ENCODE measurements at places on chromosomes 16 and 17. TPM values are rescaled to one million over a fixed set of nuclear protein-coding genes. Genes with fewer than 3 reads are reported as not detected.

GRCh38 chr17:6069539-6070429, at the start of gene WSCD1:
TSS of gene WSCD1 (plus strand) at chr17:6070379. CDS start at chr17:6080659, 10,280 bp downstream.
- H3K27me3 ChIP-seq, result peaks cover 72% of the 10 kb centered on the region
- H3K4me3 ChIP-seq, result peak within 1 kb of the TSS; percentile 82
- no peaks in the 10 kb centered on the region for H3K4me1 ChIP-seq
- H3K36me3 ChIP-seq, result no peaks in the 10 kb centered on the region
- no peak within 1 kb of the TSS for H3K27ac ChIP-seq

The DHX40 gene
- total RNA-seq, result 35.5 TPM

DNA sequence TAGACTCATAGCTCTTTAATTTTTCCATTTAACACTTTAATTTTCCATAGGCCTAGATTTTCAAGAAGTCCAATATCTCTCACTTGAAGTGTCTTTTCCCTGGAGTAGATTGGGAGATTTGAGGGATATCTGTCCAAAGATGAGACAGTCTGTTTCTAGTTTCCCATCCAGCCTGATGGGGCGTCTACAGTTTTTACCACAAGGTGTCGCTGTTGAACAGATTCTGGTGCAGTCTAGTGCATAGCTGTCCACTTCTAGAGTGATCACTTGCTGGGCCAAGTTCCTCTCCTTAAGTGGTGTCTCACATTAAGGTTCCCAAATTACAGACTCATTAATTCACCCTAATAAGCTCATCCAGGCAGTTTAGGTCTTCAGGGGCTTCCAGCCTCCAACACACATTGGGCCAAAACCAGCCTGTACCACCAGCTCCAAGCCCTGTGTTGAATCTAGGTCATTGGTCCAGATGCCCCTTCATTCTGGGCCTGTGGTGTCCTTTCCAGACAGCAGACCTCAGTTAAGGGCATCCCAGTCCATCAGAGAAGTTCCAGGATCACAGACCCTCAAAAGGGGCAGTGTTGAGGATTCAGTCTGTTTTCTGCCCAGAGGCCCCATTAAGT, 9.4 kb downstream of the SNX20 start:
- no peaks in the 10 kb centered on the region for H3K4me1 ChIP-seq
- no peaks in the 10 kb centered on the region for H3K36me3 ChIP-seq
- peak overlapping the region; percentile 17 for H3K4me3 ChIP-seq

DNA sequence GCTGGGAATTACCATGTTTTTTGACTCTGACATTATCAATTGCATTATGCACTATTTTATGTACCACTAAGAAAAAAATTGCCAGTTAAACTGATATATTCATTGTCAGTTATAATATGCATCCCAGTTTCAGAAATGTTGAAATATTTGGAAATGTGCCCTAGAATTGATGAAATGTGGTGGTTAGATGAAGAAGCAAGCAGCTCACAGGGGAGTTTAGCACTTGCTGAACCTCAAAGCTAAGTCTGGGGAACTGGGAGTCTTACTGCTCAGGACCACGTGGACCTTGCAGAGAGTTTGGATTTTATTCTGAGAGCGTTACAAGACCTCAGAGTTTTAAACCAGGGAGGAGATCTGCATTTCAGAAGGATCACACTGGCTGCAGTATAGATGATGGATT, 67.9 kb downstream of the TNRC6C start:
- H3K36me3 ChIP-seq, result peaks cover 10% of the 10 kb centered on the region
- no peaks in the 10 kb centered on the region for H3K4me1 ChIP-seq
- no peaks in the 10 kb centered on the region for H3K27me3 ChIP-seq

GRCh38 chr17:50995668-50996067, 125.0 kb downstream of the SPAG9 start:
- no peak overlapping the region for H3K4me3 ChIP-seq
- no peaks in the 10 kb centered on the region for H3K4me1 ChIP-seq
- H3K36me3 ChIP-seq, result peaks cover 80% of the 10 kb centered on the region
- no peak overlapping the region for H3K27ac ChIP-seq
- H3K27me3 ChIP-seq, result no peaks in the 10 kb centered on the region
- DNase-seq, result no peak

The NXN gene
- 201 TPM for total RNA-seq

The KAT2A gene
- total RNA-seq, result 42.5 TPM

GRCh38 chr17:29263916-29264315, 17.3 kb downstream of the CRYBA1 start:
- H3K4me1 ChIP-seq, result no peaks in the 10 kb centered on the region
- no peak overlapping the region for H3K27ac ChIP-seq
- no peak for DNase-seq

- H3K27me3 ChIP-seq, result no peaks in the 10 kb centered on the region
- DNase-seq, result peak; percentile 45
- no peak overlapping the region for H3K4me3 ChIP-seq
- no peaks in the 10 kb centered on the region for H3K36me3 ChIP-seq
Observed at GRCh38 chr17:40551879-40552768, 13.1 kb downstream of the CCR7 start.

- no peak overlapping the region for H3K27ac ChIP-seq
- no peaks in the 10 kb centered on the region for H3K27me3 ChIP-seq
- H3K4me1 ChIP-seq, result no peaks in the 10 kb centered on the region
Observed at GRCh38 chr16:81836279-81837054, 57.4 kb downstream of the PLCG2 start.

GRCh38 chr17:58503866-58504265, 10.6 kb downstream of the MTMR4 start:
- peaks cover 87% of the 10 kb centered on the region for H3K36me3 ChIP-seq
- no peak overlapping the region for H3K27ac ChIP-seq
- no peaks in the 10 kb centered on the region for H3K27me3 ChIP-seq
- no peaks in the 10 kb centered on the region for H3K4me1 ChIP-seq

GRCh38 chr17:31481783-31482081, 90.3 kb downstream of the RAB11FIP4 start:
- no peak overlapping the region for H3K4me3 ChIP-seq
- no peak overlapping the region for H3K27ac ChIP-seq
- no peak for DNase-seq
- H3K4me1 ChIP-seq, result peaks cover 8% of the 10 kb centered on the region
- H3K27me3 ChIP-seq, result no peaks in the 10 kb centered on the region

The RHBDL3 gene
- 1.4 TPM for total RNA-seq
